ENCODE measurements at places on chromosomes 6 and 20.
A peak's percentile ranks its signal among the peaks of the same experiment; 100 is the strongest.

- no peak for DNase-seq
Observed at GRCh38 chr6:5058254-5058653, 26.9 kb upstream of the PPP1R3G start.

- DNase-seq, result peak; percentile 52
Observed at GRCh38 chr20:51586005-51586440, 43.5 kb upstream of the NFATC2 start.

GRCh38 chr20:56400001-56400640, 7.7 kb downstream of the CSTF1 start:
- DNase-seq, result peak; percentile 32

DNA sequence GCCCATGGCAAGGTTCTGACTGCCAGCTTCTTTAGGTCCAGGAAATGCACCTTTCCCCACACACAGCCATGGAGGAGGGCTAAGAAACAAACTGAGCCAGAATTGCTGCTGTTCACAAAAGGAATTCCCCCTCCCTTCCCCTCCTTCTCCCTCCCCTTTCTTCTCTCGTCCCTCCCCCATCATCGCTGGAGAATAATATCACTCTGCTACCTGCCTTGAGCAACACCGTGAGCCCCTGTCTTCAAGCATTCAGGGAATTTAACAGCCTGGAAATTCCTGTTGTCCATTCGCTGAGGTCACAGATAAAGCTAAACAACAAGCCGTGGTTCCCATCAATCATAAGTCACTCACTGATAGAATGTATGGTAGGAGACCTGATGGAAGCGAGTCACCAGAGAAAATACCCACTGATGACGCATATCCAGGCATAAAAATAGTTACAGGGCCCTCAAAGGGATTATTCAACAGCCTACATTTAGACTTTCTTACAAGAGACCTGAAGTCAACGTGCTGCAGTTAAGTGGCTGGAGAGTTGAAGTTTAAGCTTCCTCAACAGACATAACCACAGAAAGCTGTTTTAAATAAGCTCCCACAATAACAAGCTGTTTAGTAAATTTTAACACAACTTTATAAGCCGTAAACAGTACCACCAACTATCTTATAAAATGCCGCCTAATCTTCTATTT, 59.7 kb downstream of the HIVEP2 start:
- DNase-seq, result peak; percentile 99

DNA sequence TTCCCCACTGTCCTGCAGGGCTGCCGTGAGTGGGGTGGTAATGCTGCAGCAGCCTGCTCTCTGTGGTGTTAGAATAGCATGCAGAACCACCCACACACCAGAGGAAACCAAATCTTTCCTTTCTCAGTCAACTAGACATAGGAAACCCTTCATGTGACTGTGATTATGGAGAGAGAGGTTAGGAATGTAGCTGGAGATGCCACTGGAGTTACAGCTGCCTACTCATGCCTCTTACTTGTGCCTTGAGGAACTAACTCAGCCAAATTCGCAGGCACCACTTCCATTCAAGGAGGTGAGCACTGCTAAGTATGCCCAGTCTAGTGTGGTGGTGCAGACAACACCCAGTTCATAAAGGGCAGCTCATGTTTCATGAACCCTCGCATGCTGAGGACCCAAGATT, 27.4 kb downstream of the MUC22 start:
- DNase-seq, result peak; percentile 47

DNA sequence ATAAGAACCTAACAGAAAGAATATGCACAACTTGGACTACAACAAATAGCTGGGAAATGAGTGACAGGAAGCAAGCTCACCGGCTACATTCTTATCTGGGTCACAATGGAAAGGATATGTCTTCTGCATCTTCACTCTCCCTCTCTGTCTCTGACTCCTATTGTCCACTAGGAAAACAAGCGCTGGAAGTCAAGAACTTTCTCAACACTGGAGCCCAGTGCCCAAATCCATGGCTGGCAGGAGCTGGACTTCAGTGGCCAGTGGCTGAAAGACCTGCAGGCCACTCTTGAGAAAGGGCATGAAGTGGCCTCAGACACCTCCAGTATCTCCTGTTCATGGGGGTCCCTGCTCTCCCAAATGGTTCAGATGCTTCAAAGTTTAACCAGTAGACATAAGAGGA, 62.0 kb downstream of the FAM50B start:
- DNase-seq, result no peak

DNA sequence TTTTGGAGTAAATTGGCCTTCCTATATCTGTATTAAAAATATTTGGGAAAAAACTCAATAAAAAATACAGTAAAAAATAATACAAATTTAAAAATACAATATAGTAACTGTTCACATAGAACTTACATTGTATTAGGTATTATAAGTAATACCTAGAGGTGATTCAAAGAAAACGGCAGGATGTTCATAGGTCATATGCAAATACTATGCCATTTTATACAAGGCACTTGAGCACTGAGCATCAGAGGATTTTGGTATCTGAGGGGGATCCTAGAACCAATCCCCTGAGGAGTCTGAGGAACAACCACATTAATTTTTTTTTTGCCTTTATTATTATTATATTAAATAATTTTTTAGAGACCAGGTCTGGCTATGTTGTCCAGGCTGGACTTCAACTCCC, 41.7 kb downstream of the RNGTT start:
- DNase-seq, result no peak

GRCh38 chr20:44211177-44212039, 837 bp upstream of the OSER1 start:
- DNase-seq, result peak; percentile 39

DNA sequence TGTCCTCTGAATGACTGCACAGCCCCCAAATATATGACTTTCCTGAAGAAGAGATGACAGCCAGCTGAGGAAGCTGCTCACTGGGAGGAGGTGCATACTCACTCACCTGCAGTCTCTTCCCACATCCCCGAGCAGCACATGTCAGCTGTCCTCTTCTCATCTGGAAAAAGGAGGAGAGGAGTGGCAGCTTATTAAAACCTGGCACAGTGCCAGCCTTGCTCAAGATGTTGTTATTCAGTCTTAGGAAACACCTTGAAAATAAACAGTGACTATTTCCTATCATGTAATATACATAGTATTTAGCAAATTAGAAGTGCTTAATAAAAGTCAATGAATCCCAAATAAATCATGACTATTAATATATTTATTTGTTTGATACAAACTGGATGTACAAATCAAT, 232.9 kb downstream of the EPM2A start:
- DNase-seq, result no peak

GRCh38 chr20:46027245-46027853, 1.7 kb upstream of the SLC12A5 start:
- peak; percentile 48 for DNase-seq

- peak; percentile 22 for DNase-seq
Observed at GRCh38 chr6:18431581-18431980, 44.4 kb downstream of the RNF144B start.

DNA sequence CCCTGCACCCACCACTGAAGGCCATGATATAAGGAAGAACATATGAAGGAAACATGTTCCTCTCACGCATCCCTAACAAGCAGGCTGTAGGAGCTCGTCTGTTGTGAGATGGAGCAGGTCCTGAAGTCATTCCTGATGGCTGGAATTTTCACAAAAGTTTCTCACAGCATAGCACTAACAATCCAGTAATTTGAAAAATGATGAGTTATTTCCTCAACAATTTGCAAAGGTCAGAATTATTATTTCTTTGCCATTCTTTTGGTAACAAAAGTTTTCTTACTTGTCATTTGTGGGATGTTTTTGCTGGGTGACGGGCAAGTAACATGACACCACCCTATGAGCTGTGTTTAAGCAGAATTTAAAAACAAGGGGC, 27.6 kb upstream of the FRMD1 start:
- DNase-seq, result no peak

GRCh38 chr6:169397684-169398083, 144.0 kb upstream of the THBS2 start:
- DNase-seq, result peak; percentile 40

GRCh38 chr6:32868257-32868788, 14.3 kb downstream of the PSMB9 start:
- DNase-seq, result peak; percentile 68

DNA sequence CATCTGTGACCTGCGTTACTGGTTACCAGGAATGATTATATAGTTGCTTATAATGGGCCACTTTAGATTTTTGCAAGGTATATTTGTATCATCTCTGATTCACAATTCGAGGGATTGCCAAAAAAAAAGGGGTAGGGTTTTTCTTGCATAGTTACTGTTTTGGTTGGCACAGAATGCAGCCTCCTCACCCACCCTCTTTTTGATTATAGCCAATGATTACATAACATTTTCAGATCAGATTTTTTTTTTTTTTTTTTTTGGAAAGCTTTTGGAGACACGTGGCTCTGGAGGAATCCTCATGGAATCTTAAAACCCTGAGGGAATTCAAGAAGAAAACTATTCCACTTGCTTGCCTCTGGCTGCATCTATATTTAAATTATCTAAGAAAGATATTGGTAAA, 53.7 kb downstream of the UST start:
- no peak for DNase-seq

DNA sequence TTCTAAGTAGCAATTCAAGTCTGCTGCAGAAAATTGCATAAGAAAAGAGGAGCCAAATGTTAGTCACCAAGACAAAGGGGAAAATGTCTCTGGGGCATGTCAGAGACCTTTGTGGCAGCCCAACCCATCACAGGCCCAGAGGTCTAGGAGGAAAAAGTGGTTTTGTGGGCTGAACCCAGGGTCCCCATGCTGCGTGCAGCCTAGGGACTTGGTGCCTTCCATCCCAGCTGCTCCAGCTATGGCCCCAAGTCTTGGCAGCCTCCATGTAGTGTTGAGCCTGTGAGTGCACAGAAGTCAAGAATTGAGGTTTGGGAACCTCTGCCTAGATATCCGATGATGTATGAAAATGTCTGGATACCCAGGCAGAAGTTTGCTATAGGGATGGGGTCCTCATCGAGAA, 181.1 kb downstream of the ASCC3 start:
- DNase-seq, result no peak

DNA sequence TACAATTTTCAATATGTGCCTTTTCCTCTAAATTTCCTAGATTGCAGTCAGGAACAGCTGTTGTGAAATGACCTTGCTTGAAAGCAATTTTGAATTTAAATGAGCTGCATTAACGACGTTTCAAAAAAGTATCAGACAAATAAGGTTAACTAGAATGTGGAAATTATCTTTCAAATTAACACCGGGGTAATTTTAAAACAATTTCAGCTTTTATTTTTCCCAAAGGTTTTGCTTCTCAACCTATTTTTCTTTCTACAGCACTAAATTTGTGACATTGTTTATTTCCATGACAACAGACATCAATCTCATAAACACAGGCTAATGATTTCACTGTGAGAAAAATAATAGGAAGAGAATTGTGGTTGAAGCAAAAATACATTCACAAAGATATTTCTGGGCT, 38.5 kb downstream of the COL12A1 start:
- DNase-seq, result no peak

DNA sequence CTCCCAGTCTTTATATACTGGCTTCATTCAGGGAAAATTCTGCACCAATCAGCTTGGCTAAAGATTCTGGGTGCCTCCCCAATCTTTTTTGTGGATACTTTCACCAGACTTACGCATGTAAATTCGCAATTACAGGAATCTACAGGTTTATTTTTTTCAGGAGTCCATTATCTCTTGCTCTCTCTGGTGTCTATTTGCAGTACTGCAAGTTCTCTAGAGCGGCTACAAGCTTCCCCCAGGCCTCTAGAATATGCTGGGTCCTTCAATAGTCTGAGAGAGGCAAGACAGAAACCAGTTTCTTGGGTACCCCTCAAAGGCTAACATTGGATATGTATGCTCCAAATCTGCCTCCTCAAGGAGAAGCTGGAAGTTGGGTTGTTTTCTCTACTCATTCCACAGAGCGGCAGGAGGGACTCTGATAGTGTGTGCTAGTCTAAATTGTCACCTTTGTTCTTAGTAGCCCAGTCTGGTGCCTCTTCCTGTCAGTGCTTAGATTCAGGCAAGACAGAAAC, 58.5 kb downstream of the SUN5 start:
- no peak for DNase-seq

DNA sequence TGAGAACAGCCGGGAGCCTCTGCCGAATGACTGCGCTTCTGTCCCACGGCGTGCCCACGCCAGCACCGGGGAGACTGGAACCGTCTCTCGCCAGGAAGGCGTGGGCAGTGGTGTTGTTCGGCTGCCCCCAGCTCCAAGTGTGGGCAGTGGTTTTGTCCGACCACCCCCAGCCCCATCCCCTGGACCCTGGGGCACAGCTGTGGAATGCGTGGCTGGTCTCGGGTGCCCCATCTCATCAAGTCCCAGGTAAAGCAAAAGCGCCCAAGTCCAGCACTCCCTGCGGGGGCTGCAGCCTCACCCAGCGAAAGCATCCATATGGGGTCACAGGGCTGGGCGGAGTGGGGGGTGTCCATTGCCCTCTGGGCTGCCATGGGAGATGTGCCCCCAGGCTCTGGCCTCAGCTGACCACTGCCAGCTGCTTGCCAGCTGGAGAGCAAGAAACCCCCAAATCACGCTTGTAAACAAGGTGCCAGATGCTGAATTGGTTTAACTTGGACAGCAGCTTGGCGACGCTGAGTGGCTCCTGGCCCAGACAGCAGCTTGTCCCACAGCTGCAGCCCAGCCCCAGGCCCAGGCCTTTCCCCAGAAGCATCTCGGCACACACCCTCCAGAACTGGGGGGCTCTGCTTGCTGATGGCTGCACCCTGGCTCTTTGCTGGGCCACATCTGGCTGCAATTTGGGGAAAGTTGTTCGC, 4.5 kb downstream of the CABLES2 start:
- DNase-seq, result no peak

DNA sequence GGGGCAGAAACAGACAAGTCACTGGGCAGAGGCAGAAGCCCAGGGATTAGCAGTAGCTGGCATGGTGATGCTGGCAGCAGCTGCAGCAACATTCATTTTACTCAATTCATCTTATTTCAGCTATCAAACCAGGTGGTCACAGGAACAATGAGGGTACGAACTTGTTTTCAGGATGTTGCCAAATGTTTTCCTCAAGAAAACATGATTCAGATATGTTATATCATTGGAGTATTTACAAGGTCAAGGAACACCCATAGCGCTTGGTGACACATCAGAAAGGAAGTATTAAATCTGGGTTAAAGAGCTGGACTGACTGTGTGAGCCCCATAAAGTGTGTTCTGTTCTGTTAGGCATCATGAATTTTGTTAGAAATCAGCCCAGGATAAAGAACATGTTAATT, 456.9 kb upstream of the ID4 start:
- no peak for DNase-seq
